ENCODE measurements at places on chromosomes 12 and 14.

DNA sequence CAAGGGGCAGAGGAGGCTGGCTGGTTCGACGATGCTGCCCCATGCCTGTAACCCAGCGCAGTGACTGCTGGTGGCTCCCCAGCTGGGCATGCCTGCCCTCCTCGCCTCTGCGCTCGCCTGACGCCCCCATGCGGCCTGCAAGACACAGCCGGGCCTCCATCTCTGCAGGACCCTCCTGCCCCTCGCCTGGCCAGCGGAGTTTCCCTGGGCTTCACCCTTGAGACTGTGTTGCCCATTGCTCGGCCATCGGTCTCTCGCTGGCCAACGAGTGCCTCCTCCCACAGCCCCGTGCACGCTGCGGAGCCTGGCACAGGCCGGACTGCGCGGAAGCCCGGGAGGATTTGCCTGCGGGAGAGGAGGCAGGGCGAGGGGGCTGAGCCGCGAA lies 17.6 kb downstream of the ASPG start:
- no peak for DNase-seq

- DNase-seq, result no peak
Measured at GRCh38 chr12:70936203-70936813, 15.8 kb upstream of the PTPRR start.

DNA sequence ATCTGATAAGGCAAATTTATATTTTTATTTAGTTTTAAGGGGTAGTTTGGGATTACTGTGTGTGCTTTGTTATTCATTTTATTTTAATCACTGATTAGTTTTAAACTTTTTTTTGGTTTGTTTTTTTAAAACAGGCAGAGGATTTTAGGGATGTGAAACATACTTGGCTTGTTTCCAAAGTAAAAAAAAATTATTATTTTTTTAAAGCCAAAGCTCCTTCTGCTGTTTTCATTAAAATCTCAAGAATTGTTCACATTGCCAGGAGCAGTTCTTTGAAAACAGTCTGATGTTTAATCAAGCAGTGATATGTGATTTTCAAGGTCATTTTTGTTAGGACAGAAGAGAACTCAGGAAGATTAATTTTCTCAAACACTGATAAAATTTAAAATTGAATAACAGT lies 11.2 kb downstream of the TTC8 start:
- no peak for DNase-seq

- no peak for DNase-seq
Measured at GRCh38 chr12:31471051-31471450, 119.9 kb downstream of the DENND5B start.

GRCh38 chr12:107310621-107311020 lies 217.3 kb upstream of the CRY1 start:
- DNase-seq, result no peak

DNA sequence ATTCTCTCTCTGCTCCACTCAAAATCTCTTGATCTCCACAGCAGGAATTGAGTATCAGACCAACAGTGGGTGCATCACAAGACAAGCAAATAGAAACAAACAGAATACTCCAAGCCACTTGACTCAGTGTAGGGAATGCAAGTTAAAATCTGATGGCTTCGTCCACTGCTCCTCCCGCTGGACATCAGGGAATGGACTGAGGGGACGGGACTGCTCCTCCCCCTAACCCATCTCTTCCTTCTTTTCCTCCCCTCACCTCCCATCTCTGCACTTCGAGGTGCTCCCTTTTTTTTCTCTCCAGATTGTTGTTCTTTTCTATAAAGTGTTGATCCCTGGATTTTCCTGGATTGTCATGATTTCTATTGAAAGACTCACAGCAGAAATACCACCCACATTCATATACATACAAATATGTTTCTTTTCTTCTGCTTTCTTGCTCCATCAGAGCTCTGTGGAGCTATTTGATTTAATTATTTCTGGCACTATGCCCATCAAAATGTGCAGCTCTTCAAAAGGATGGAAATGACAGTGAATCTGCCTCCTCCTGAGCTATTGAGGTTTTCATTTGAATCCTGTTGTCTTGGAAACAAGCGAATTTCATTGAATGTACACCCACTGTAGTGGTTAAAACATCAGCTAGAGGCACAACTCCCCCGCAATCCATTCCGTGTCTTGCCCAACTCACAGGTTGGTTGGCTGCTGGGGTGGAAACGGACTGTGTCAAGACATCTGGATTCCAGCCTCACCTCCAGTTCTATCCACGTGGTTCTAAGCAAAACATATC lies 199.7 kb downstream of the SPTSSA start:
- no peak for DNase-seq

DNA sequence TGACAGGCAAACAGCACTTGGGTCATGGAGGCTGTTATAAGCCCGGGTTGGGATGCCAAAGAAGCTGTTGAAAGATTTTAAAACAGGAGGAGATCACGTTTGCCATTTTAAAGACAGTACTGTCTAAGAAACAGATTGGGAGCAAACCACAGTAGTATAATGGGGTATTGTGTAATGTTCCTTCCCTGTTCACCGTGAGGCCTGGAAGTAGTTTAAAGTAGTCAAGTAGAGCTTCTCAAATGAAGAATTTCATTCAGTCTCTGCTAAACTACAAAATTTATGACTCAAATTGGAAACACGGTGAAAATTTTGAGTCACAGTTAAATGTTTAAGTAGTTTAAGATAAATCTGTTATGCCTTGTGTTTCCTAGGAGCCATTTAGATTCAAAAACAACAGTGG lies 35.8 kb downstream of the ATP2A2 start:
- DNase-seq, result no peak

DNA sequence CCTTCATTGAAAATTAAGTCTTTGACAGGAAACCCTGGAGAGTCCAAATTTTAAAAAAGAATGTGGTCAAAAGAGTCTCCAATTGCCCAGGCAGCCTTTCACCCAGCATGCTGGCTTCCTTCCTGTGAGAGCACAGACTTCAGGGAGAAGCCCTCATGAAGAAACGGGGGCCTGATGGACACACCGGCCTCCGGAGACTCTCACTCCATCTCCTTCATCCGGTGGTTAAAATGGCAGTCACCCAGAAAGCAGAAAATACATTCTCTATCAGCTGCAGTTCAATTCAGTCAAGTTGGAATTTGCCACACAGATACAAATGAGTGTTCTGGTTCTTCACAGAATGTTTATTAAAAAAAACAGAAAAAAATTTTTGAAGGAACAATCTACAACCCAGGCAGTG lies 56.5 kb downstream of the CPM start:
- no peak for DNase-seq

DNA sequence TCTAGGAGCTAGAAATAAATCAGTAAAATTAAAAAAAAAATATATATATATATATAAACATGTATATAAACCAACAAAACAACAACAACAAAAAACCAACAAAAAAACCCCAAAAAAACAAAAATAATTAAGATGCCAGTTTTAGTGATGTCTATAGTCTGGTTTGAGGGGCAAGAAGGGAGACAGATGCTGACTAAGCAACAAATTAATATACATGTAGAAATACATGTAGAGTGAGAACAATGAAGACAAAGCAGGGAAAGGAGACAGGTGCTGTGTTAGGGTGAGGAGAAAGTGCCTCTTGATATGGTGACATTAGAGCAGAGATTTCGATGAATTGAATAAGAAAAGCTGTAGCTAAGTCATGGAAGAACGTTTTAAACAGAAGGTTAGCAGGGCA lies 477.9 kb downstream of the APAF1 start:
- DNase-seq, result no peak

GRCh38 chr12:91040096-91040755 lies 17.6 kb downstream of the KERA start:
- no peak for DNase-seq

DNA sequence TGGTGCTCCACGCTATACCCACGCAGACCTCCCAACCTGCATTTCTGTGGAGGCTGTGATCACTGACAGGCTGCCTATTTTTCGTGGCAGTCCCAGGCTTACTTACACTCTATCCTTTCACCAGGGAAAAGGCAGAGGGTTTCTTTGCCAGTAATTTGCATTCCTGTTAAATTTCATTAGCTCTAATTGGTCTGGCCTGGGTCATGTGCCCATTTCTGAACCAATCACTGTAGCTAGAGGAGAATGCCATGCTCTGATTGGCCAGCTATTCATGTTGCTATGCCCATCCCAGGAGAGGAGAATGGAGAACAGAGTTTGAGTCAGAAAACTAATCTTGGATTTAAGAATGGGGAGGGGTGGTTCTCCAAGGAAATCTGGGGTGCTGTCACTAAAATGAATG lies 43.2 kb upstream of the TUNAR start:
- no peak for DNase-seq

DNA sequence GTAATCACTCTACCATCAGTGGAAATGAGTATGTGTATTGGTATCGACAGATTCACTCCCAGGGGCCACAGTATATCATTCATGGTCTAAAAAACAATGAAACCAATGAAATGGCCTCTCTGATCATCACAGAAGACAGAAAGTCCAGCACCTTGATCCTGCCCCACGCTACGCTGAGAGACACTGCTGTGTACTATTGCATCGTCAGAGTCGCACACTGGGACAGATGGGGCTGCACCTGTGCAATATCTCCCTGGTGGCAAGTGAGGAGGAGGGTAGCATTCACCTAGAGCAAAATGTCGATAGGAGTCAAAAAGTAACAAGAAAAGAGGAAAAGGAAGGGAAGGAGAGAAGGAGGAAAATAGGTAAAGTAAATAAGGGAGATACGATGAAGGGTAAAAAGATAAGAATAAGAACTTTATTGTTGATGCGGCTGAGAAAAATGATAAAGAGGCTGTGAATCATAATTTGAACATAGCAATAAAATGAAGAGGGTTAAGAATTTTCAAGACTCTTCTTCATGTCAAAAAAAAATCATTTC lies 450.5 kb upstream of the OR4E1 start:
- DNase-seq, result no peak

DNA sequence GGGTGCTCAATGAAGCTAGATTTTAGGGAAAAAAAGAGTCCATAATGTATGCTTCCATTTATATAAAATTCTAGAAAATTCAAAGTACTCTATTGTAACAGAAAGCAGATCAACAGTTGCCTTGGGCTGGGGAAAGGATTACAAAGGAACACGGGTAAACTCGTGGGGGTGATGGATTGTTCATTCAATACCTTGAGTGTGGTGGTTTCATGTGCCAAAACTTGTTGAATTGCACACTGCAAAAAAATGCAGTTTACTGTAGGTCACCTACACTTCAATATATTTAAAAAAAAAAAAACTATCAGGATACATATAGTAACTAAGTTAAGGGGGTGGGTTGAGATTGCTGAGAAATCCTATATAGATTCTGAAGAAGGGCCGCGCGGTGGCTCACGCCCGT lies 33.6 kb downstream of the PAWR start:
- DNase-seq, result no peak

- no peak for DNase-seq
Measured at GRCh38 chr12:123657211-123657610, 13.7 kb upstream of the TCTN2 start.

DNA sequence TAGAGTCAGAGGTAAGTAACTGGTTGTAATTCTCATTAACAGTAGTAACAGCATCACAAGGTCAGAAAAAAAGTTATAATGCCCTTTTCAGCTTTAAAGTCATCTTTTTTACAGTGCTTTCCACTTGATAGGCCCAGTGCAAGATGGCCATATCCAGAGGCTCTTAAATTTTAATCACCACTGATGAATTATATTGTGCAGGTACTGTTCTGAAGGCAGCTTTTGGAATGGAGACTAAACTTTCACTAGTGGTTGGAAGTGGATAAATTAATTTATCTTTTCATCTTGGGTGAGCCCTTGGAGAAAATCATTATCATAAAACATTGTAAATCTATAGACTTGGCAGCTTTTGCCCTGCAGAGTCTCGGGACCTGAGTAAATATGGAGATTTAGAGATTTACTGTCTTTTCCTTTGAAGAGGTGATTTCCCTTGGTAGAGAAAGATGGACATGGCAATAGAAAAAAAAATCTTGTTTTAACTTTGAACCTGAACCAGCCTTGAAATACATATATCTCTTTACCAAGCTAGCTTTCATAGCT lies 969.1 kb upstream of the NOVA1 start:
- DNase-seq, result no peak

GRCh38 chr12:122860854-122861586 lies 25.8 kb downstream of the HIP1R start:
- DNase-seq, result no peak

- no peak for DNase-seq
Measured at GRCh38 chr12:28258998-28259397, 68.7 kb downstream of the CCDC91 start.

GRCh38 chr14:86217523-86217922 lies 687.6 kb downstream of the FLRT2 start:
- no peak for DNase-seq

GRCh38 chr14:99063620-99064225 lies 208.3 kb downstream of the BCL11B start:
- DNase-seq, result no peak

- no peak for DNase-seq
Measured at GRCh38 chr12:58774731-58775130, 145.6 kb downstream of the LRIG3 start.

Data from Caco-2 (cell line).